Cardiac septum (tissue), 1 donor: ENCODE measurements at places on chromosomes 2 and 18.

- no peak for DNase-seq
Observed at GRCh38 chr18:50004013-50004412, 190.7 kb upstream of the ACAA2 start.

- no peak for DNase-seq
Observed at GRCh38 chr2:120793682-120794403, 58.2 kb downstream of the GLI2 start.

- DNase-seq, result no peak
Observed at GRCh38 chr2:203690117-203690431, 16.4 kb upstream of the CD28 start.

GRCh38 chr2:62660582-62661262 lies 44.8 kb upstream of the EHBP1 start:
- DNase-seq, result no peak

- DNase-seq, result no peak
Observed at GRCh38 chr2:103880081-103880834, 973.7 kb upstream of the POU3F3 start.

GRCh38 chr2:219209236-219210195 lies 2.9 kb downstream of the ZFAND2B start:
- DNase-seq, result no peak

DNA sequence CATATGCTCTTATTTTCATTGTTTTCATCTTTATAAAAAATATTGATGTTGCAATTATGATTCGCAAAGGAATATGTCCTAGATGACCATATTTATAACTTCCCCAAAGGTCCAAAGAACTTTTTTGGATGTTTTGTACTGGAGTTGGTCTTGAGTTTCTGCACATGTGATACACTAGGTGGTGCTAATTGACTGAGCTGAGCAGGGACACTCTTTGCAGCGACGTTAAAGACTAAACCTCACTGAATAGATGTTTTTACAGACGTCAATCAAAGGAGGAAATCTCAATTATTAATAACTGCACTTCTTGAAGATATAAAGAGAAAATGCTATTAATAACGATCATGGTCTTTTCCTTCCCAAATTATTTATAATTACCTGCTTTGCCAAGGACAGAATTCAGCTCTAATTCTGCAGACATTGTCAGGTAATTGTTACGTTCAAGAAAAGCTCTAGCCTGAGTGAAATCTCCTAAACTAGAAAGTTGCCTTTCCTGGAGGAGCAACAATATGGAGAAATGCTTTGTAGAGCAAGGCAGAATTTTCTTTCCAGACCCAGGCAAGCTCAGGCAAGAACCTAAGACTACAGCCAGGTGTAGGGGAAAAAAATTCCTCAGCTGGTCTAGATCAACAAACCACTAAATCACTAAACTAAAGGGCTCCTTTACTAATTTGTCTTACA lies 119.3 kb upstream of the RBBP8 start:
- no peak for DNase-seq

- no peak for DNase-seq
Observed at GRCh38 chr2:86285571-86285970, 51.9 kb downstream of the REEP1 start.

GRCh38 chr18:1002653-1003178 lies 98.0 kb downstream of the ADCYAP1 start:
- no peak for DNase-seq

DNA sequence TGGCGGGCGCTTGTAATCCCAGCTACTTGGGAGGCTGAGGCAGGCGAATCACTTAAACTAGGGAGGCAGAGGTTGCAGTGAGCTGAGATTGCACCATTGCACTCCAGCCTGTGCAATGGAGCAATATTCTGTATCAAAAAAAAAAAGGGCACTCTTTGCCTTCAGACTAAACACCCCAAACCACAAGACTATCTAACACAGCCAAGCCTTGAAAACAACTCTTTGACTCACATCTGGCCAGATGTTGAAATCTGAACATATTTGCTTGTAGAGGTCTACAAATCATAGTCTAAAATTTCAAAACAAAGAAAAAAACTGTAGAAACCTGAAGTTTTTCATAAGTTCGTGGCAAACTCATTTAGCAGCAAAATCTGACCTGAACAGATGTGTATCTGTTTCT lies 94.9 kb downstream of the FAM161A start:
- no peak for DNase-seq

- DNase-seq, result no peak
Observed at GRCh38 chr2:121875585-121876185, 120.2 kb downstream of the TSN start.

- peak; percentile 97 for DNase-seq
Observed at GRCh38 chr2:28391564-28392296, 928 bp upstream of the FOSL2 start.

DNA sequence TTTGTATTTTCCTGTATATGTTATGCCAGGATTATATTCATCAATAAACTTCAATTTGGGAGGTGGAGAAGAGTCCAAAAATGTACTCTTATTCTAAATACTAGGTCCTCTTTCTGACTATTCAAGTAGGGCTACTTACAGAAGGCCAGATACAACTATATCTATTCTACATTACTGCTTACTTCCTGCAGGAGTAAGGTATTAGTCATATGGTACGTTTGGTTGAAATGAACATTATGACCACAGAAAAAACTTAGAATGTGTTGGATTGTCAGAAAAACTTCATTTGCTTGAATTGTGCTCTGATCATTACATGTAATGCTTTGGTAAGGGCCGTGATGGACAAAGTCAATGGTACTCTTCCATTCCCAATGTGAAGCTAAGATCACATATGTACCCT lies 35.0 kb downstream of the STAT4 start:
- DNase-seq, result no peak

GRCh38 chr2:42359304-42359964 lies 1.6 kb downstream of the COX7A2L start:
- no peak for DNase-seq

DNA sequence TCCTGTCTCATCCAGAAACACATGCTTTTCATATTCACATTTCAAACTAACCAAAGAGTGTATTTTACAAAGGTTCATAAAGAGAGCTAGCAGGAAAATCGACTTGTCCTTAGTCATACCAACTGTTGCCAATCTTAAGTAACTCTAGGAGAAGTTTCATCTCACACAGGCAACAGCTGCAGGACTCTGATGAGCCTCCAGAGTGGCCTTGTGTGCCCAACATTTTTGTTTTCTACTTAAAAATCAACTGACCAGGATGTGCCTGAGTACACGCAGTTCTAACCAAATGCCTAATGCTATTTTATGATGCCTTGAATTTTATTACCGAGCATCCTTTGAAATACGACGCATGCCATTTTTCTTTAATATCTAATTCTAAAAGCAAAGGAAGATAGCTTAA lies 595.9 kb upstream of the LRRTM4 start:
- DNase-seq, result no peak

DNA sequence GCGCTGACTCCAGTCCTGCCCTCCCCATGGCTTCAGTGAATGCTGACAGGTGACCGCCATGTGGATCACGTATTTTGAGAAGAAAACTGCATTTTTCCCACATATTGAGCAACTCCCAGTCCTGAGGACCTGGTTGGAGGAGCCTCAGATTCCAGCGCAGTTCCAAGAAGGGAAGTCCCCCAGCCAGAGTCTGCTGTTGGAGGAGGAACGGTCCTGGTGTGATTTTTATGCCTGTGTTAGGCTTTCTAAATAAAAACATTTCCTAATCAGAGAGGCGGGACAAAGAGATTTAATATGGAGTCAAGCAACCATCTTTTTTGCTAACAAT lies 32.3 kb upstream of the COL6A3 start:
- DNase-seq, result no peak

GRCh38 chr18:24773101-24773500 lies 312.7 kb downstream of the HRH4 start:
- no peak for DNase-seq
